Thoracic aorta (tissue), 2 donors: ENCODE measurements at places on chromosomes 13 and 19.
A peak's percentile ranks its signal among the peaks of the same experiment; 100 is the strongest.

DNA sequence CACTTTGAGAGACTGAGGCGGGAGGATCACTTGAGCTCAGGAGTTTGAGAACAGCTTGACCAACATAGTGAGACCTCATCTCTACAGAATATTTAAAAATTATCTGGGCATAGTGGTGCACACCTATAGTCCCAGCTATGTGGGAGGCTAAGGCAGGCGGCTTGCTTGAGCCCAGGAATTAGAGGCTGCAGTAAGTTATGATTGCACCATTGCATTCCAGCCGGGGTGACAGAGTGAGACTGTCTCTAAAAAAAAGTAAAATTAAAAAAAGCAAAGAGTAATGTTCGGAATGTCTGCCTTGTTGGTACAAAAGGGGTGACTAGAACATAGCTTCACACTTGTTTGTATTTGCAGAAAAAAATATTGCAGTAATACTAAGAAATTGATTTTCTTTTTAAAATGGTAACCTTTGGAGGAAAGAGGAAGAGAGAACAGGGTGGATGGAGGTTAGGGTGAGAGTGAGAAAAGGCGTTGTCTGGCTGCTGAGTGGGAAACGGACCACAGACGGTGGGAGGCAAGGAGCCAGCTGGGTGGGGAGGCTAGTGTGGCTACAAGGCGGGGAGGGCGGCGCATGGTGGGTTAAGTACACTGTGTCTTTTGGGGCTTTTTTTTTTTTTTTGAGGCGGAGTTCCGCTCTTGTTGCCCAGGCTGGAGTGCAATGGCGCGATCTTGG is 10.2 kb downstream of the PPP1R14A start:
- H3K27me3 ChIP-seq, result no peaks in the 10 kb centered on the region
- no peaks in the 10 kb centered on the region for H3K36me3 ChIP-seq
- H3K27ac ChIP-seq, result peak overlapping the region; percentile 95
- peaks cover 72% of the 10 kb centered on the region for H3K4me1 ChIP-seq

DNA sequence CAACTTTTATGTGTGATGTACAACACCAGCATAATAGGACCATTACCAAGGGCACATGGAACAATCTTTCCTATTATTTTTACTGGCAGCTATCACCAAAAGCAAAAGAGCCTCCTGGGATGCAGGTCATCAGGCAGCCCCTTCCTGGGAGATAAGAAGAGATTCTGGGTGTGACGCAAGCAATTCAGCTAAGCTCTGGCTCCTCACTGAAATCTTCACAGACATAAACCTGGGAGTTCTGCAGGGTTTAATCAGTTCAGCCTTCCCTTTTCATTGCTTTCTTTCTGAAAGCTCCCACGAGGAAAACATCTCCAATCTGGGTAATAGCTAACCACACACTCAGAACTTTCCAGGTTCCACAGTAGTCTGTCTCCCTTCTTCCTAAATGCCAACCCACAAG is 341.1 kb downstream of the ENOX1 start:
- no peak overlapping the region for H3K4me3 ChIP-seq
- no peak for DNase-seq
- no peaks in the 10 kb centered on the region for H3K36me3 ChIP-seq
- H3K27me3 ChIP-seq, result no peaks in the 10 kb centered on the region
- H3K27ac ChIP-seq, result no peak overlapping the region

- peaks cover 44% of the 10 kb centered on the region for H3K4me1 ChIP-seq
- H3K4me3 ChIP-seq, result no peak overlapping the region
- peaks cover 27% of the 10 kb centered on the region for H3K36me3 ChIP-seq
- H3K27ac ChIP-seq, result no peak overlapping the region
These were observed 9.3 kb downstream of the PLEKHF1 start for GRCh38 chr19:29674374-29675119.

- H3K27ac ChIP-seq, result no peak overlapping the region
- no peak for DNase-seq
- no peak overlapping the region for H3K4me3 ChIP-seq
- peaks cover 3% of the 10 kb centered on the region for H3K36me3 ChIP-seq
These were observed 6.4 kb downstream of the ZNF562 start for GRCh38 chr19:9668544-9668943.

GRCh38 chr13:39411511-39411910 is 191.5 kb downstream of the LHFPL6 start:
- H3K27me3 ChIP-seq, result no peaks in the 10 kb centered on the region
- H3K36me3 ChIP-seq, result no peaks in the 10 kb centered on the region
- H3K27ac ChIP-seq, result no peak overlapping the region
- DNase-seq, result no peak
- H3K4me3 ChIP-seq, result no peak overlapping the region

DNA sequence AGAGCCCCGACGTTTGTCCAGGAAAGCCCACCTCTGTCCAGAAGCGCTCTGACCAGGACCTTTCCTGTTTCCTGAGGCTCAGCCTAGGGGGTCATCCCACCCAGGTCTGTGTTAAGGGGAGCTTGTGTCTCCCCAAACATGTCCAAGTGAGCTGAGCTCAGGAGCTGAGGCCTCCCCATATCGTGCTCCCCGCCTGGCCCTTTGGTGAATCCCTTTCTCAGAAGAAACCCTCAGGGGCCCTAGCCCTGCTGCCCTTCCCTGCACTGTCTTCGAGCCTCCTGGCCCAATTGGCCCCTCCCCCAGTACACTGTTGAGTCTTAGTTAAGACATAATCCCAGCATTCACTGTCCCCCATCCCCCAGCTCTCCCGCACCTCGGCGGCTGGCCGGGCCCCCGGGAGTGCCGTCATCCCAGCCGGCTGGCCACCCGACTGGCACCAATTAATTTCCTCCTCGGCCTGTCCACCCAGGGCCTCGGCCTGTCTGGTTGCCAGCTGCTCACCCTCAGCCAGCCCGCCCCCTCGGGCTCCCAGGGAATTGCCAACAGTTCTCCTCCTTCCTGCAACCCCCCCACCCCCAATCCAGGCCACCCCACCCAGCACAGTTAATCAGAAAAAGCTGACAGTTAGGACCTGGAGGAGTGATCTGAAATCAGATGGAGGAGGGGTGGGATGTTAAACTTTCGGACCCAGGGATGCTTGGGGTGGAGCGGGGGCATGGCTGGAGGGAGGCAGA is 13.6 kb downstream of the IER2 start:
- peaks cover 53% of the 10 kb centered on the region for H3K4me1 ChIP-seq
- DNase-seq, result no peak
- peak overlapping the region; percentile 71 for H3K4me3 ChIP-seq
- H3K27me3 ChIP-seq, result no peaks in the 10 kb centered on the region
- peak overlapping the region; percentile 93 for H3K27ac ChIP-seq

- no peak for DNase-seq
- peaks cover 47% of the 10 kb centered on the region for H3K4me1 ChIP-seq
- H3K27me3 ChIP-seq, result no peaks in the 10 kb centered on the region
- no peaks in the 10 kb centered on the region for H3K36me3 ChIP-seq
- peak overlapping the region; percentile 90 for H3K4me3 ChIP-seq
- peak overlapping the region; percentile 92 for H3K27ac ChIP-seq
These were observed 708 bp upstream of the ESD start for GRCh38 chr13:46797501-46798237.

GRCh38 chr13:23794267-23795161 is 94.7 kb downstream of the MIPEP start:
- no peak for DNase-seq
- H3K27ac ChIP-seq, result peak overlapping the region; percentile 62
- H3K4me1 ChIP-seq, result peaks cover 9% of the 10 kb centered on the region
- peak overlapping the region; percentile 26 for H3K4me3 ChIP-seq
- H3K36me3 ChIP-seq, result no peaks in the 10 kb centered on the region

GRCh38 chr13:48783181-48783630 is 129.5 kb downstream of the CYSLTR2 start:
- no peak overlapping the region for H3K4me3 ChIP-seq
- H3K36me3 ChIP-seq, result no peaks in the 10 kb centered on the region
- no peak overlapping the region for H3K27ac ChIP-seq
- H3K4me1 ChIP-seq, result no peaks in the 10 kb centered on the region
- peak; percentile 21 for DNase-seq
- H3K27me3 ChIP-seq, result no peaks in the 10 kb centered on the region

DNA sequence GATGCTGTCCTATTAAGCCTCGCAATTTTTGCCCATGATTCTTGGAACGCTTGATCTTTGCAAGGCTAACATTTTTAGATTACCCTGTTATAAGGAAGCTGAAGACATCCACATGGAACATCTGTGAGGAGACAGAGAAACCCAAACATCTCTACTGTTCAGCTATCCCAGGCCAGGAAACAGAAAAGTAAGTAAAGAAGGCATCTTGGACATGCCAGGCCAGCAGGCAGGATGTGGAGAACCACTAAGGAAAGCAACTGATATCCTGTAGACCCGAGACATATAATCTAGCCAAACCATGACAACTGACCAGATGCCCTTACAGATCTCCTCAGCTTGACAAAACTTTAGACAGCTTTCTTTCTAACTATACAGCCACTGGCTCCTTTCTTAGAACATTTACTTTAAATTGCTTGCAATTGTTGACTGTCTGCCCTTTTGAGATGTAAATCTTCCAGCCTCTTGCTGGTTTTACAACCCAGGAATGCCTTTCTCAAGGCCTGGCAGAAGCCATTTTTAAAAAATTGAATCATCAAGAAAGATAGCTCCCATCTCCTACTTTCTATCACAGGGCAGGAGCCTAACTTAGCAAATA is 255.8 kb upstream of the DACH1 start:
- no peaks in the 10 kb centered on the region for H3K36me3 ChIP-seq
- no peaks in the 10 kb centered on the region for H3K27me3 ChIP-seq
- H3K27ac ChIP-seq, result no peak overlapping the region
- H3K4me1 ChIP-seq, result no peaks in the 10 kb centered on the region
- no peak overlapping the region for H3K4me3 ChIP-seq
